ENCODE measurements at places on chromosomes 16 and 17.

DNA sequence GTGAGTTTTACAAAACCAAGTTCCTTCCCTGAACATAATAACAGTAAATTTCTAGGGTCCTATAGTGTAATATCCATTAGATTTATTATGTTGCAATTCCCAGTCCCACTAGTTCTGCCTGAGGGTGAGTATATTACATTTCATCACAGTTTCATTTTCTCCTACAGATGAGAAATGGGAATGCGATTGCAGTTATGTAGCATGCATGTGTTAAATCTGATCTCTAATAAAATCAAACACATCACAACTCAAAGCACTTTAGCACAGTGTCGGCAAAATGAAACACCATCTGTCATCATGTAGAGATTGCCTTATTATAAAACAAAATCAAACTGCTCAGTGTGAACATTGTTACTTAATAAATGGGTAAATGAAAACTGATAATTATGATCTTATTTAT is 180.5 kb upstream of the TOX3 start:
- no peak for DNase-seq

DNA sequence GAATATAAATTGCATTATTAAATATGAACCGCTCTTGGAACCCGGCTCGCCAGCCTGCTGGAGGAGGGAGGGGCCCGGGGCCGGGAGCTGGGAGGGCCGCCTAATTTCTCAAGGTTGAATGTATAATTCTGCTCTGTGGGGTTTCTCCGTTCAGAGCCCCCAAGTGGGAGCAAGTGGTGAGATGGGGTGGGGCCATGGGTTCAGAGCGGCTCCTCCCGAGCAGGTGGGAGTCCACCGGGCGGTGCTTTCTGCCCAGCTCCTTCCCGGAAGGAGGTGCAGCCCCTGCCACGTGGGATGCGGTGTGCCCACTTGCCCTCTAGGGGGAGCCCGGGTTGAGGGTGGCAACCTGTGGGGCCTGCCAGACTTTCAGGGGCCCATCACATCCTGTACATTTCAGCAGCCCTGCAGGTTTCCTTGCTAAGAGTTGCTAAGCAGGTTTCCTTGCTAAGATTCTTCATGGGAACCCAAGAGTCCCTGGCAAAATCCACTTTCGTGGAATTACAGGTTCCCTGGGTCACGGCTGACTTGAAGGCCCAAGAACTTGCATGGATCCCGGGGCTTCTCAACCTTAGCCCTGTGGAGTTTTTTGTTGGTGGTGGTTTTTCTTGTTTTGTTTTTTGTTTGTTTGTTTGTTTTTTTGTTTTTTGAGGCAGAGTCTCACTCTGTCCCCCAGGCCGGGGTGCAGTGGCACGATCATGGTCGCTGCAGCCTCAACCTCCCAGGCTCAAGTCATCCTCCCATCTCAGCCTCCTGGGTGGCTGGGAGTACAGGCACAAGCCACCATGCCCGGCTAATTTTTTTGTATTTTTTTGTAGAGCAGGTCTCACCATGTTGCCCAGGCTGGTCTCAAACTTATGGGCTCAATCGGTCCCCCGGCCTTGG is 196.7 kb upstream of the GSE1 start:
- peak; percentile 39 for DNase-seq

- DNase-seq: no peak
These were observed 457.0 kb downstream of the CDH8 start for GRCh38 chr16:61579195-61579594.

DNA sequence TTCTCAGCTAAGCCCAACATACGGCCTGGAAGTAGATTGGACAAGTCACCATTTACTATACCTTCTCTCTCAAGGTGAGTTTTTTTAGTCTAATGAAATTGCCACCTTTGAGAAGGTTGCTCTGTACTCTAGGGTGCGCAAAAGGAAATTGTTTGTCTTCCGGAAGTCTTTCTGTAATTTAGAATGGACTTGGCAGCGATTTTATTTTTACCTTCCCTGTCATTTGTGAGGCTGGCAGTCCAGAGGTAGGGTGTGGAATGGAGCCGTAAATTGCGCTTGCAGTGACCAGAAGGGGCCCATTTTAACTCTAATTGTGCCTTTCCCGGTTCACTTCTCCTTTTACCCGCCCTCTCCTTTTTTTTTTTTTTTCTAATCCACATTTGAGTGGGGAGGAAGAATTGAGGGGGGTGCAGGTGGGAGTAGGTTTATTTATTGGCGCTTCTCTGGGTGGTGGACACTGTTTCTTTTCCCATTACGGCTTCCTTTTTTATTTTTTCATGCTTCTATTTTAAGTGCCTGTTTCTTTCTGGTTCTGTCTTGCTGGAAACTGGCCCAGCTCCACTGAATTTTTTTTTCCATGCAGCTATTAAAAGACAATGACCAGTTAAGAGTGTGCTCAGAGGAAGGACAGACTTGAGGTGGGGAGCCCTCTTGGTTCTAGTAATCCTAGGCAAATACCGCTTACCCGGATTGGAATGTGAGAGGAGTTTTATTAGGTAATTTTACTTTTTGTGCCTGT is 89.7 kb upstream of the CLEC18A start:
- DNase-seq: no peak

DNA sequence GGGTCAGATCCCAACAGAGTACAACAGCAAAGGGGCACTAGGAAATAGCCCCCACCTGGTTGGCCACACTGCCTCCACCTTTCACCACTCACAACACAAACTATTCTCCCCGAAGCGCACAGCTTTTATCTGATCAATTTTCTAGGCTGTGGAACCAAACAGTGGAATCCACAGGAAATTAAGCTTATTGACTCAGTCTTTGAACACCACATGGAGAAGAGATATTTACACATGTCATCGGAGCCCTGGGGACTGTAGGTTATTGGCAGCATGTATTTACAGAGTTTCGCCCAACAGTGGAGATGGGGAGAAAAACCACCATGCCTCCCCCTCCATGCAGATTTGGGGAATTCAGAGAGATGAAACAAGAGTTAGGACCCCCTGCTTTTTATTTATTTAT is 154.8 kb downstream of the XYLT1 start:
- DNase-seq: no peak

GRCh38 chr17:64002658-64003525 is 4.7 kb downstream of the PRR29 start:
- DNase-seq: no peak

- DNase-seq: no peak
These were observed 74.2 kb upstream of the NLK start for GRCh38 chr17:27968206-27968732.

GRCh38 chr17:9408868-9409829 is 166.5 kb downstream of the STX8 start:
- DNase-seq: no peak

DNA sequence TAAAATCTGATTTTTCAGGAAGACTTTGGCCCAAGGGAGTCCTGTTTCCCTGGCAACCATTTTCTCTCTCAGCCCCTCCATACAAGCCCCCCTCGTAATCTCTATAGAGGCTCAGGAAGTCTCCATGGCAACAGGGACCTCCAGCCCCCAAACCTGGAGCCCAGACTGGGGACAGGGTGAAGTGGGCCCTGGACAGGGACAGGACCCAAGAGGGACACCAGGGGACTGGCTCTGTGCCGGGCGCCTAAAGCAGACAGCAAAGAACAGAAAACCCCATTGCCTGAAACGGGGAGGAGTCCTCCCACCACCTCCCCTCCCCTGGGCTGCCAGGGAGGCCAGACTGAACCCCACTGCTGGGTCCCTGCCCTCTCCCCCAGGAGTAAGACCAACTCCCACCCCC is 40.6 kb downstream of the CPNE2 start:
- DNase-seq: no peak

DNA sequence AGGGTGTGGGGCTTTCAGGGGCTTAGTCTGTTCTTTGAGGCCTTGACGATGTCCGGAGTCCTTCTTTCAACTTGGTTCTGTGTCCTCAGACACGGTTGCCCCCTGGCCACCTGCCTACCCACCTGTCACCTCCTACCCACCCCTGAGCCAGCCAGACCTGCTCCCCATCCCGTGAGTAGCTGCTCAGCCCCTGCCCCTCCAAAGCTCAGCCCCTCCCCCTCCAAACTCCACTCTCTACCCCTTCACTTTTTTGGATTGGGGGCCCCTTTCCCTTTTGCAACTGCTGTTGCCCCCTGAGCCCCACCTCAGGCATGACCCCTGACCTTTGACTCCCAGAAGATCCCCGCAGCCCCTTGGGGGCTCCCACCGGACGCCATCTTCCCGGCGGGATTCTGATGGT is 1.2 kb downstream of the LAT start:
- DNase-seq: no peak

GRCh38 chr16:1308036-1308976 is 1.1 kb upstream of the UBE2I start:
- DNase-seq: no peak

DNA sequence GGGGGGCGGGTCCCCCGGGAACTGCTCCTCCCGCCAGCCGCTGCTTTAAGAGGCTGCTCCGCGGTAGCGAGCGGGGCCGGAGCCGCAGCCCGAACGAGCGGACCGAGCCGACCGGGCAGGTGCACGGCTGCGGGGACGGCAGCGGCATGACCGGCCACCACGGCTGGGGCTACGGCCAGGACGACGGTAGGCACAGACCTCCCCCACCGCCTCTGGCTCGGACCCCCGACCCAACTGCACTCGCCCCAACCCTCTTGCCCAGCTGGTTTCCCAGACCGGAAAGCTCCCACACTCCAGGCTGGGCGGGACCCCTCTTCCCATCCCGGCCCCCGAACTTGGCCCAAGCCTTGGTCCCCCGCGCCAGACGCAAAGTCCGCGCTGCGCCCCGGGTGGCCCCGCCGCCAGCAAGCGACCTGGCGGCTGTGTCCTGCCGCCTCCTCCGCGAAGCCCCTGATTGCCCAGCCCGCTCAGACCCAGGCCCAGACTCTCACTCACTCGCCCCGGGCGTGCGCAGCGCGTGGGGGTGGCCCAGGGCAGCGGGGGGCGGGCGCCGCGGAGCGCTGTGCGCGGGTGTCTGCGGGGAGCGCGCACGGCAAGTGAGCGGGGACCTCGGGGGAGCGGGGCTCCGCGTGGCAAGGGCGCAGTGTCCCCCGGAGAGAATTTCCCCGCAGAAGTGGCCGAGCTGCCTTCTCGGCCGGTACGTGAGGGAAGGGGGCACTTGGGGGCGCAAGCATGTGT is at the start of gene CA7:
Gene CA7 (plus strand): TSS at position 73 of the 738 bp plus-strand sequence. CDS start 74 bp downstream, at position 147.
- DNase-seq: no peak

DNA sequence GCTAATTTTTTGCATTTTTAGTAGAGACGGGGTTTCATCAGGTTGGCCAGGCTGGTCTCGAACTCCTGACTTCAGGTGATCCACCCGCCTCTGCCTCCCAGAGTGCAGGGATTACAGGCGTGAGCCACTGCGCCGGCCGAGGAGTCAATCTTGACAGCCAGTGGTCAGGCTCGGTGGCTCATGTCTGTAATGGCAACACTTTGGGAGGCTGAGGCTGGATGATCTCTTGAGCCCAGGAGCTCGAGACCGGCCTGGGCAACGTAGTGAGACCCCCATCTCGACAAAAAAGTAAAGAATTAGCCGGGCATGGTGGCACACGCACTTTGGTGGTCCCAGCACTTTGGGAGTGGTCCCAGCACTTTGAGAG is 608 bp upstream of the PGS1 start:
- DNase-seq: no peak

GRCh38 chr17:40032322-40033320 is 17.4 kb downstream of the CSF3 start:
- no peak for DNase-seq

GRCh38 chr16:86664522-86665318 is 86.4 kb downstream of the FOXL1 start:
- no peak for DNase-seq

DNA sequence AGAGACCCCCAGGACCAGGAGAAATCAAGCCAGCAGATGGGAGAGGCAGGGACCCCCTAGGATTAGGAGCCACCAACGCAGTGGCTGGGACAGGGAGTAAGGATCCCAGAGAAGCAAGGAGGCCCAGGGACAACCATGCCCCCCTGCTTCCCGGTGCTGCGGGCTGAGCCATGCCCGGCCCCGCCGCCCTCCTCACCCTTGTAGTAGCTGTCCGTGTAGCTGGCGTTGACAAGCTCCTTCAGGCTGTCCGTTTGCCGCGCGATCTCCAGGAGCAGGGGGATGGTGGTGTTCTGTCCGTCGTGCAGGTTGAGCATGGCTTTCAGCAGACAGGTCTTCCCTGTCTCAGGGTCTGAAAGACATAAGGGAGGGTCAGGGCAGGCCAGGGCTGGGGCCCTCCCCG is 18.4 kb downstream of the TRPV1 start:
- DNase-seq: no peak

- DNase-seq: no peak
These were observed 18.4 kb upstream of the CORO6 start for GRCh38 chr17:29640981-29641642.

GRCh38 chr17:42849451-42850181 is 1.4 kb upstream of the AOC3 start:
- no peak for DNase-seq

DNA sequence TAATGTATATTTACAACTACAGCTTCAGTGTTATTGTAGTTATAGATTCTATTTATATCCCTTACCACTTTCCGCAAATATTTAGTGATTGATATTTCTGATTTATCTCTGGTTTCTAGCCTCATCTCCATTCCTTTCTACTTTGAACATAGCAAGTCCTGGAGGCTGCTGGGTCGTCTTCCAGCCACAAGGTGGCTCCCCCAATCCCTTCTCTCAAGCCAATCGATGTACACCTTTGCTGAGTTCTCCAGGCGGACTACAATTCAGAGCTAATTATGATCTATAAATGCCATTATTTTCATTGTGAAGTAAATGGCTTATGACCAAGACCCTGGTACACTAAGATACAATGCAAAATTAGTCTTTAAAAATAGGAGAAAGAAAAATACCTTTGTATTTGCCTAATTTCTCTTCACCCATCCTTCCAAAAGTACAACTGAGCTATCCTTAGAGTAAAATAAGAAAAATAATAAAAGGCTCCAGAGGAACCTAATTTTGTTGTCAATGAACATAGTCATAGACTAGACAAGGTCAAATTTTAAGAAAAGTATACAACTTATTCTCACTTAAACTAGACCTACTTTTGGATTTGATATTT is 122.1 kb downstream of the SKAP1 start:
- peak; percentile 15 for DNase-seq

DNA sequence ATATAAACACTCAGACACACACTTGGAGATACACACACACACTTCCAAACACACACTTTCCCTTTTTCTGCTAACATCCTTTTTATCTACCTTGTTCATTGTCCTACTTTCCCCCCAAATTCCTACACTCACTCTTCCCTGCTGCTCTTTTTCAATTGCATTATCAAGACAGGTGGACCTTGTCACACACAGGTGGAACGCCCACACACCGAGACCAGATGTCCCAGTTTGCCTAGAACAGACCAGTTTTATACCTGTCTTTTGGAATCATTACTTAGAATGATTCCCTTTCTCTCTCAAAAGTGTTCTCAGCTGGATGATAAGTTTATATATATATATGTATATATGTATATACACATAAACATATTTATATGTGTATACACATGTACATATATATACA is 50.7 kb upstream of the ARHGAP44 start:
- no peak for DNase-seq

GRCh38 chr17:82664701-82665182 is 16.5 kb upstream of the WDR45B start:
- DNase-seq: no peak

GRCh38 chr17:55549140-55549539 is 37.9 kb upstream of the SMIM36 start:
- DNase-seq: no peak

GRCh38 chr16:149024-149660 is 3.3 kb upstream of the HBZ start:
- DNase-seq: no peak

GRCh38 chr17:79670537-79671084 is 59.8 kb upstream of the RBFOX3 start:
- DNase-seq: no peak

GRCh38 chr16:75580-76501 is 2.2 kb upstream of the MPG start:
- DNase-seq: no peak

GRCh38 chr16:50458667-50459495 is 89.3 kb upstream of the NKD1 start:
- DNase-seq: no peak
